Calu3 (cell line): ENCODE measurements at places on chromosomes 1 and 21.

- H3K36me3 ChIP-seq, result peaks cover 5% of the 10 kb centered on the region
- no peak overlapping the region for H3K4me3 ChIP-seq
- peaks cover 22% of the 10 kb centered on the region for H3K4me1 ChIP-seq
These were observed 14.1 kb upstream of the DEGS1 start for GRCh38 chr1:224168859-224169380.

- peaks cover 74% of the 10 kb centered on the region for H3K27me3 ChIP-seq
- H3K27ac ChIP-seq, result no peak overlapping the region
- DNase-seq, result no peak
- no peaks in the 10 kb centered on the region for H3K4me1 ChIP-seq
- H3K36me3 ChIP-seq, result no peaks in the 10 kb centered on the region
- H3K4me3 ChIP-seq, result no peak overlapping the region
These were observed 172.8 kb downstream of the MATN1 start for GRCh38 chr1:30550365-30551220.

DNA sequence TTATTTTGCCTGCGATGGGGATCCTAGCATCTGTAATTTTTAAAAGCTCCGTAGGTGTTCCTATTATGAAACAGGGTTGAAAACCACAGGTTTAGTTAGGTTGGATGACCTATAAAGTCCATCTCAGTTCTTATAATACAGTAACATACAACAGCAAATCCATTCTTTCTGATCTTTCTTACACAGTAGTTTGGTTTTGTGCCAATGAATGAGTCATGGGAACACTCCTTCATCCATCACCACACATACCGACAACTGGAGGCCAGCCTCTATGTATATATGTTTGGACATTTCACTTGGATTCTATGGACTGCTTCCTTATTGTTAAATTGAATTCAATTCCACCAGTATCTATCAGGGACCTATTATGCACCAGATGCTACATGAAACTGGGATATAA lies 118.4 kb upstream of the L1TD1 start:
- DNase-seq, result peak; percentile 49
- no peaks in the 10 kb centered on the region for H3K36me3 ChIP-seq
- H3K4me1 ChIP-seq, result peaks cover 11% of the 10 kb centered on the region
- no peaks in the 10 kb centered on the region for H3K27me3 ChIP-seq

GRCh38 chr1:156998840-156999500 lies 46.6 kb downstream of the ARHGEF11 start:
- H3K27ac ChIP-seq, result no peak overlapping the region
- no peak for DNase-seq
- no peaks in the 10 kb centered on the region for H3K36me3 ChIP-seq
- no peaks in the 10 kb centered on the region for H3K27me3 ChIP-seq
- H3K4me1 ChIP-seq, result peaks cover 32% of the 10 kb centered on the region
- no peak overlapping the region for H3K4me3 ChIP-seq

DNA sequence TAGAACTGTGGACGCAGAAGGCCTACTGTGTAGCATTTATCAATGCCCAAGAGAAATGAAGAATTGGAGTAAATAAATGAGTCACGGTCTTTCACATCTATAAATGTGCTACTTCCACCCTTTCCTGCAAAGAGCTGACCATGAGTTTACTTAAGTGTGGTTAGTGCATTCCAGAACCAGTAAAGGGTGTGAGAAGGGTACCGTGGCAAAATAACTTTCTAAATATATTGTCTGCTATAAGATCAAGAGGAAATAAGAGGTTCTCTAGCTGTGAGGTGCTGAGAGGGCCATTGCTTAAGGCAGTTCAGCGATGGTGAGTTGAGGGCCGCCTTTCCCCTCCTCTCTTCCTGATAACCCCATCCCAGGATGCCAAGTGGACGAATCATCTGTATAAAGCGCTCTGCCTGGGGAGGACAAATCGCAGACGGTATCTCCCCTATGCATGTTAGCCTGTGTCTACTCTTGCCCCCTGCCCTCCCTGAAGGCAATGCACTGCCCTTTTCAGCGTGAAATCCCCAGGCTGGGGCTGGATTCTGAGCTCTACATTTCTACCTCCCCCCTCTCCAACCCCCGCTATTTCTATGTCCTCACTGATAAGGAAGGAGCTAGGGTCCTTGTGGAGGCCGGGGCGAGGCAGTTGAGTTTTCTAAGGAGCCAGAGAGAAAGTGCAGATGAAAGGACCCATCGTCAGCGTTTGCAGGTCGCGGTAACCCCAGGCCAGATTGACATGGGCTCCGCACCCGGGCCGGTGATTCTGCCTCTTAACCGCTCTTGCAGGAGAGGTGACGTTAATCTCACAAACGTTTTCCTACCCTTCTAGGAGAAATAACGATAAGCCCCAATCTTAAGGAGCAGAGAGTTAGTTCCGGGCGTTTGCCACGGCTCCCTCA lies 1.5 kb upstream of the NCAM2 start:
- no peaks in the 10 kb centered on the region for H3K27me3 ChIP-seq
- no peaks in the 10 kb centered on the region for H3K36me3 ChIP-seq
- no peak for DNase-seq
- H3K4me3 ChIP-seq, result no peak overlapping the region
- H3K4me1 ChIP-seq, result no peaks in the 10 kb centered on the region

DNA sequence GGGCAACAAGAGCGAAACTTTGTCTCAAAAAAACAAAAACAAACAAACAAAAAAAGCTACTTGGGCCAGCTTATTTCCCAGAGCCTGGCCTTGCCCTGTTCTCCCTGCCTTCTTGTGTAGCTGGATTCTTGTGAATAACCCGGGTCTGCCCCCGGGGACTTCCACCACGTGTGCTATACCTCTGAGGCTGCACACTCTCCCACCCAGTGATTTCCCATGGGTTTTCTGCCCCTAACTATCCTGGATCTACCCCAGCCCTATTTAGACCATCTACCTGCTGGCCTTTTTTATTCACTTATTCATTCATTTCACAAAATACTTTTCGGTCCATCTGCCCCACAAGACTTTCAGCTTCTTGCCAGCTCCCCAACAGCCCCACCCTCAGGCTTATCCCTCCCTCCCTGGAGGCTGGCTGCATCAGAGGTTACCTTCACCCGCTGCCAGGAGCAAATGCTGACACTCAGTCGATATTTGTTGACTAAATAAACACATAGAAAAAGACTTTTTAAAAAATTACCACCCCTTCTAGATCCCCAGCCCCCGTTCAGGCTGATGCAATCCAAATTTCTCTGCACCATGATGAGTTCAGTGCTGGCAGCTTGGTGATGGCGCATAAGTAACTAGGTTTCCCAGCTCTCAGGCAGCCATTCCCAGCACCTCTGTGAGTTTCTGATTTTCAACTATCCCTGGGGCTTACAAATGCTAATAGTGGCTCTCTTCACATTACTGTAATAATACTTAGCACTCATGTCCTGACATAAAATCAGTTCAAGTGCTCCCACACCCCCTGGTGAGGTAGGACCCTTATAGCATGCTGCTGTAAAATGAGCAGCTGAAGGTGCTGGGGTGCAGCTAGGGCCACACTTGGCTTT lies 30.7 kb upstream of the TARBP1 start:
- H3K4me1 ChIP-seq, result peaks cover 29% of the 10 kb centered on the region
- H3K36me3 ChIP-seq, result no peaks in the 10 kb centered on the region
- H3K27ac ChIP-seq, result no peak overlapping the region
- no peak for DNase-seq
